ENCODE measurements at places on chromosomes 4 and X. TPM values are rescaled to one million over a fixed set of nuclear protein-coding genes. Genes with fewer than 3 reads are reported as not detected.

DNA sequence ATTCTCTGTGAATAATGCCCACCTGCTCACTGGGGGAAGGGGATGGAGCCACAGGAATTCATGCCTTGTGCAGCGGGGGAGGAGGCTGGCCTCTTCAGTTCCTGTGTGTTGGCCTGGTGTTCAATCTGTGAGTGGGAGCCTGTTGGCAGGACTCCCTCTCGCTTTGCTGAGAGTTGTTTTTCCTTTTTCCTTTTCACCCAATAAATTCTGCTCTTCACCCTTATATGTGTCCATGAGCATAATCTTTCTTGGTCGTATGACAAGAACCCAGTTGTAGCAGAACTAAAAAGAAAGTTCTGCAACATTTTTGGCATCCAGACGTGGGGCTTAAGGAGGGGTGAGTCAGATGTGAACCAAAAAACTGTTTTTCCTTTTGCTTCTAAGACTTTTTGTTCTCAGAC is 235.2 kb upstream of the HDX start:
- no peaks in the 10 kb centered on the region for H3K36me3 ChIP-seq
- H3K27ac ChIP-seq, result no peak overlapping the region
- H3K27me3 ChIP-seq, result no peaks in the 10 kb centered on the region
- H3K4me3 ChIP-seq, result no peak overlapping the region
- DNase-seq, result no peak
- no peaks in the 10 kb centered on the region for H3K4me1 ChIP-seq

DNA sequence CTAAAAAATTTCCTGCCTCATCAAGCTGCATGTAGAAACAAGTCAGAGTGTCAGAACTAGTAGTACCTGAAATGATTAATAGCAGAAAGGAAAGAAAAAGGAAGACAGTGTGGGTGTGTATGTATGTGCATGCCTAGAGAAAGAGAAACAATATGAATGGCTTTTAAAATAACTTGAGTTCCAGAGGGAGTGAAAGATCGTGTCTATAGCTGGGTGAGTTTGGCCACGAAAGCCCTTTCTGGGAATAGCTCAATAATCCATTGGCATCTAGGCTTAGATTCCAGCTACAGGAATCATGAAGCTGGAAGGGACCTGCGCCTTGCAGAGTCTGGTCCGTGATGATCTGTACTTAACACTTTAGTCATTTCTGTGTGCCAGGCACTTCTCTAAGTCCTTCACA is 195.6 kb downstream of the RAPGEF2 start:
- no peaks in the 10 kb centered on the region for H3K4me1 ChIP-seq
- no peak for DNase-seq
- H3K27ac ChIP-seq, result no peak overlapping the region
- no peak overlapping the region for H3K4me3 ChIP-seq

- no peaks in the 10 kb centered on the region for H3K27me3 ChIP-seq
- H3K4me1 ChIP-seq, result peaks cover 17% of the 10 kb centered on the region
- no peak overlapping the region for H3K27ac ChIP-seq
- no peak for DNase-seq
- H3K4me3 ChIP-seq, result no peak overlapping the region
- H3K36me3 ChIP-seq, result no peaks in the 10 kb centered on the region
Observed at GRCh38 chr4:22471999-22472461, 43.8 kb downstream of the ADGRA3 start.

Gene CAPN6
- total RNA-seq, result 0.10 TPM

DNA sequence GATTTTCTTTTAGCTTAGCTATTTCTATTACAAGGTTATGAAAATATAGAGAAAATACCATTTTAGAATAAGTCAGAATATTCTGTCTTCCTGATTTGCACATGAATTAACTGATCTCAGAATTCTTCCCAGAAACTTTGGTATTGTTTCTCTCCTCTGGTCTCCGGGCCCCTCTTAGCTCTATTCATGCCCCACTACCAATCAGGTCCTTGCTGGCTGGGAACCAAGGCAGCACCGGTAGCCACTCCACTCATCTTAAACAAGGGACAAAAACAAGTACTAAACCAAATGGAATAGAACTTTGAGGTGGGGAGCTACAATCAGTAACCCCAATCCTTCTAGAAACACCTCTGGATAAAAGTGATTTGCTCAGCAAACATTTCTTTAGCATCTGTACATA is 64.3 kb downstream of the GPC3 start:
- no peak overlapping the region for H3K27ac ChIP-seq
- DNase-seq, result no peak
- H3K27me3 ChIP-seq, result no peaks in the 10 kb centered on the region
- no peaks in the 10 kb centered on the region for H3K36me3 ChIP-seq
- no peaks in the 10 kb centered on the region for H3K4me1 ChIP-seq
- H3K4me3 ChIP-seq, result no peak overlapping the region

GRCh38 chr4:3820806-3821579 is 54.8 kb downstream of the ADRA2C start:
- H3K27ac ChIP-seq, result no peak overlapping the region
- H3K27me3 ChIP-seq, result no peaks in the 10 kb centered on the region
- DNase-seq, result no peak

- no peaks in the 10 kb centered on the region for H3K36me3 ChIP-seq
- no peak for DNase-seq
- no peaks in the 10 kb centered on the region for H3K4me1 ChIP-seq
- no peaks in the 10 kb centered on the region for H3K27me3 ChIP-seq
Observed at GRCh38 chrX:23981222-23981621, 45.8 kb downstream of the KLHL15 start.

DNA sequence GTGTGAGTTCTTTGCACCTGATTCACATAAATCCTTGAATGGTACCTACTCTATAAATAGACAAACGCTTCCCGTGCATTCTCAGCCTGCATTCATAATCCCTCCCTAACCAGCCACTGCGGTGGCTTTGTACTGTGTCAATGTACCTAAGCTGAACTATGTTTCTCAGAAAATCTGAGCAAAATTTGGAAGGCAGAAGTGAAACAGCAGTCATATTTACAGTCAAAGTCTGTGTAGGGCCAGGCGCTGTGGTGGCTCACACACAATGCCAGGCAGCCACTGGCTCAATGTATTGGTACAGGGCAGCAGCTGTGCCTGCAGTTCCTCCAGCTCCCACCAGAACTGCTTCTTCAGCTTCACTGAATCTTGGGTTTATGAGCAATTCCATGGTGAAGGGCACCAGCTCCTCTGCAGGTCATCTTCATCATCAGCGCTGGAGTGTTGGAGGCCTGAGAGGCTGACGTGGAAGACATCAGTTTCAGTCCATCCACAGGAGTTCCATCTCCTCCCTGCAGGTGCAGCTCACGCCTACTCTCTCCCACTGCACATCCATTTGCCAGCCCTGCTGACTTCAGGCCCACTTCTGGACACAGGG is 32.3 kb upstream of the IRF2 start:
- no peaks in the 10 kb centered on the region for H3K27me3 ChIP-seq
- no peak for DNase-seq
- H3K27ac ChIP-seq, result no peak overlapping the region
- no peaks in the 10 kb centered on the region for H3K4me1 ChIP-seq

DNA sequence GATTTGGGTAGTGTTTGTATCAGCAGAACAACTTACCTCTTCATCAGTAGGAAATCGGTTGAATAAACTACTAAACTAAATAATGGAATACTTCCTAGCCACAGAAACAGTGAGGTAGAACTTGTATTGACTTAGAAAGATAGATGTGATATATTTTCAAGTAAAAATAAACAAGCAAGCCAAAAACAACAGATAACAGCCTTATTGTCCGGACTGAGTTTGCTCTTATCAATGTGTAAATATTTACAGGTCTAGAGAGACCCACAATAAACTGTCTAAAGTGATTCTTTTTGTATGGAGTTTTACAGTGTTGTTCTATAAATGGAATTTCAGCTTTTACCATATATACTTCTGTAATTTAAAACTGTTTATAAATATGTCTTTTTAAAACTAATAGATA is 721.8 kb downstream of the ADGRL3 start:
- H3K27me3 ChIP-seq, result no peaks in the 10 kb centered on the region
- no peak overlapping the region for H3K27ac ChIP-seq
- DNase-seq, result no peak
- H3K36me3 ChIP-seq, result no peaks in the 10 kb centered on the region

DNA sequence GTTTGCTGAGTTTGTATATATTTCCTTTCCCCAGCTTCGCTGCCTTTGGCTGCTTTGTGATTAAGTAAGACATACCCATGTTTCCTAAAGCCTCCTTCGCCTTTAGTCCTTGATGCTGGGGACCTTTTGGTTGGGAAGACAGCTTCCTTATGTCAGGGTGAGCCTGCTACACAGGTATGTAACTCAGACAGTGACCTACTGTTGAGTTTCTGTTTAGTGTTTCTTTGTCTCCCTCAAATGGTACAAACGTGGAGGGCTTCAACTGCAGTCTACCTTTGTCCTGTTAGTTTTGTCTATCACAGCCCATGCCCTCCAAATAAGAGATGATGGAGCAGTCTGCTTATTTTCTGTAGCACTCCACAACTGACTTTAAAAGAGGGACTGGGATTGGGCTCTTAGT is 59.5 kb downstream of the TET2 start:
- no peaks in the 10 kb centered on the region for H3K4me1 ChIP-seq
- no peak for DNase-seq
- no peaks in the 10 kb centered on the region for H3K36me3 ChIP-seq
- no peak overlapping the region for H3K4me3 ChIP-seq
